ENCODE measurements at places on chromosomes 7 and 10.

DNA sequence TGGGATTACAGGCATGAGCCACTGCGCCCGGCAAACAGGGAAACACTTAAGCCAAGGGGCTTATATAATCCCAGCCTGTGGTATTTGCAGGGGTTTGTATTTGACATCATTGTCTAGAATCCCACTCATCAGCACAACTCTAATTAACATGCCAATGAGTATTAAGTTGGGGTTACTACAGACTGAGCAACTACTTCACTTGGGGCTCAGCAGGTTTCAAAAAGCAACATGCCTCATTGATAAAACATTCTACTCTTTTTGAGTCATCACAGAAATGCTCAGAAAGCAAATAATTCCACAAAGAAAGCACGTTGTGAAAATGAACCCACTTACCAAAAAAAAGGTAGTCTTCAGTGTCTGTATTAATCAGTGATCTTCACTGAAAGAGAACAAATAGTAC is 236.9 kb upstream of the CELF2 start:
- DNase-seq = no peak

GRCh38 chr7:117427258-117427701 is at the start of gene ASZ1:
ASZ1 (minus strand) TSS chr7:117427493; CDS start chr7:117427460, 33 bp downstream.
- DNase-seq = no peak

- DNase-seq = no peak
Observed at GRCh38 chr7:106704000-106704840, 43.3 kb upstream of the CCDC71L start.

DNA sequence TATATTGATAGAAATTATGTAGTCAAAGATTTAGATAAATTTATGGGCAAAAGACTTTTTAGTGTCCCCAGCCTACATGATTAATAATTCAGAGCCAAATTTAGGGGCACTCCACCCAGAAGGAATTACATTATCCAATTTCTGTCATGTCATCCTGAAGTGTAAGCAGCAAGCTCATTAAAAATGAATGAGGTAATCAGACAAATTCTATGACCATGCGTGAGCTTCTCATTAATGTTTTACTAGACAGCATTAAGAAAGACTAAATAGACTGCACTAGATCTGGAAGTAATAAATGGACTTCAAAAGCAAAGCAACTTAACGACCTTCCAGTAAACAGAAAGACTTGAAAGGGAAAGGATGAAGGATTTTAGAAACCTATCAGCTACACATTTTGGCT is 22.7 kb upstream of the TRUB1 start:
- DNase-seq = no peak

DNA sequence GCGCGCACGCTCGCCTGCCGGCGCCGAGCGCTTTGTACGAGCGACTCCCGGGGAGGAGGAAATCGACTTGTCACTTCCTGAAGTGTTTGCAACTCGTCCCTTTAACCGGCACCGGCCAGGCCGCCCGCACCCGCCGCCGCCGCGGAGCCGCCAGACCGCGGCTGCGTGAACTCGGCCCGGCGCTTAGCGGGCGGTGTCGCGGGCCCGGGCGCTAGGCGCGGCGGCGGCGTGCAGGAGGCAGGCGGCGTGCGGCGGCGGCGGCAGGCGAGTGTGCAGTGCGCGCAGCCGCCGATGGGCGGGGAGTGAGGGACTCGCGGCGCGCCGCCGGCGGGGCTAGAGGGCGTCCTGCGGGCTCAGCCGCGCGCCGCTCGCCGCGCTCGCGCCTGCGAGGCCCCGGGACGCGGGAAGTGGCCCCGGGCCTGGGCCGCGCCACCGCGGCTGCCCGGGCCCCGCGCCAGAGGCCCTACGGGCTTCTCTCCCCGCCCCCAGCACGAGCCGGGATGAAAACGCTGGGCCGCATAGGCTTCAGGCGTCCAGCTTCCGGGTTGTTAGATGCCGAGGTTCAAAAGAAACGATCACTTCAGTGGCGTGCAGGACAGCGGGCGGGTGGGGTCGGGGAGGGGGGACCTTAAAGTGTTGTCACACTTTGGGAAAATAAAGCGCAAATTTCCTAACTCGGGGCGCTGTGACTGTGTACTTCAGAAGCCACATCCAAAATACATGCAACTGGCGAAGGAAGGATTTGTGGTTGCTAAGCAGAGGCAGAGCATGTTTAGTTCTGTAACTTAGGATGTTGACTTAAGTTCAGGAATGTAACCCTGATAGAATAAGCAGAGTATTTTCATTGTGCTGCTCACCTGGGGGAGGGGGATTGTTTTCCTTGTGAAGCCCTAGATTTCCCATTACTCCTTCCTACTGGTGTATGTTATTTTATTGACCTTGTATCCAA is at the start of gene FAM53B:
Gene FAM53B (minus strand): TSS at position 277 of the 949 bp plus-strand sequence. CDS start 37,665 bp downstream, outside the sequence.
- peak; percentile 84 for DNase-seq

DNA sequence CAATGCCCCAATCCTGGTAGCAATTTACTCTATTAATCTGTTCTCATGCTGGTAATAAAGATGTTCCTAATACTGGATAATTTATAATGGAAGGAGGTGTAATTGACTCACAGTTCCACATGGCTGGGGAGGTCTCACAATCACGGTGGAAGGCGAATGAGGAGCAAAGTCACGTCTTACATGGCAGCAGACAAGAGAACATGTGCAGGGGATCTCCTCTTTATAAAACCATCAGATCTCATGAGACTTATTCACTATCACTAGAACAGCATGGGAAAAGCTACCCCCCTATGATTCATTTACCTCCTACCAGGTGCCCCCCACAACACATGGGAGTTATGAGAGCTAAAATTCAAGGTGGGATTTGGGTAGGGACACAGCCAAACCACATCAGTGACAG is 872.2 kb downstream of the ANKRD7 start:
- no peak for DNase-seq

- no peak for DNase-seq
Observed at GRCh38 chr7:49911909-49912308, 138.5 kb downstream of the VWC2 start.

GRCh38 chr7:30526163-30526562 is 21.5 kb upstream of the GGCT start:
- no peak for DNase-seq

DNA sequence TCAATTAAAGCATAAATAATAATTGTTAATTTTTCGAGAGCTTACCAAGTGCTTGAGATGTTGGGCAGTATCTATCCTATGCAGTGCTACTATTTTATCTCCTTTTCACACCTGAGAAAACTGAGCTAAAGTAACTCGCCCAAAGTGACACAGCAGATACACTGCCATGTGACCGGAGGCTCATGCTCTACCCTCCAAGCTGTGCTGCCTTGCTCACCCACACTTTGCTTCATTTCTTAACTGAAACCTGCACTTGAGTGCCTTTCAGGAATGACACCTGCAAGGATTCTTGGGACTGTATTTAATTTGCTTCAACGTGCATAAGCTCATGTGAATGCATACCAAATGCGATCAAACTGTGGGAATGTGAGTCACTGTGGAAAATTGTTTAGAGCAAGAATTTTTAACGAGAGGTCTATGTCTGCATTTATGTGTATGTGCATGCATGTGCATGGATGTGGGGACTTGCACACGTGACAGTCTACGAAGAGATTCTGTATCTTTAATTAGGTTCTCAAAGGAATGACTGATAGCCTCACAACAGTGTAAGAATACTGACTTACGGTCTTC is 119.2 kb downstream of the ADCYAP1R1 start:
- DNase-seq = no peak

- no peak for DNase-seq
Observed at GRCh38 chr7:81173766-81174281, 255.0 kb upstream of the SEMA3C start.

DNA sequence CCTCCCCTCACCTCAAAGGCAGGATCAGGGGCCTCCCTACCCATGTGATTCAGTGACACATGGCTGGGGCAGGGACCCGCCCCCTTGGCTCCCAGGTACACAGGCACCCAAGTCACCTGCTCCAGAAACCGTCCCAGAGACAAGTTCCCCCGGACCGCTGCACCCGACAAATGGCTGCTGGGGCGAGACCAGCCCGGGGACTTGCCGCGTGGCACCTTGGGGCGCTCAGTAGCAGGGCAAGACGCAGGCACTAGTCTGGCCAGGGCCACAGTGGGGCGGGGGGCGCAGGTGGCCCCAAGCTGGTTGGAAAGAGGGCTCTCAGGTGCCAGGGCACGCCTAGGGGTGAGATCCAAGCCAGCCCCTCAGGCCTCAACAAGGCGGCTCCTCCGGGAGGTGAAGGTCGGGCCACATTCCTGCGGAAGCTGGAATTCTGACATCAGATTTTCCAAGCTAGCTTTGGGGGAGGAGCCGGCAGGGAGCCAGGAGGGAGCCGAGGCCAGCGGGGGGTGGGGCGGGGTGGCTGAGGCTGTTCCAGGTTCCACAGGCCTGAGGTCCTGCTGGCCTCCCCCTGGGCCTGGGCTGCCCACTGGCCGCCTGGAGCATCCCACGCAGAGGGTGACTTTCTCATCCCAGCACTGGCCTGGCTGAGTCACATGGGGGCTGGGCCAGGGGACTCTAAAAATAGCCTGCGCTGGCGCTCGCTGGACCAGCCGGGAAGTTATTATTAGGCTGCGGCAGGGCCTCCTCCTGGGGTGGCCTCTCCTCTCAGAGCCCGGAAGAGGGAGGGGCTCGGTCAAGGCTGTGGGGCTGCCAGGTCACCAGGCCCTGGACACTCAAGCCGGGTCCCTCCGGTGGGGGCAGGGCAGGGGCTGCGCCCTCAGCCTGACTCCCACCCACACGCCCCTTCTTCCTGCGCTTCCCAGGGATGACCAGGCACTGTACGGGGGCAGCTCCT is 20.5 kb upstream of the INPP5A start:
- no peak for DNase-seq

- no peak for DNase-seq
Observed at GRCh38 chr7:92557808-92558362, 29.3 kb downstream of the RBM48 start.

DNA sequence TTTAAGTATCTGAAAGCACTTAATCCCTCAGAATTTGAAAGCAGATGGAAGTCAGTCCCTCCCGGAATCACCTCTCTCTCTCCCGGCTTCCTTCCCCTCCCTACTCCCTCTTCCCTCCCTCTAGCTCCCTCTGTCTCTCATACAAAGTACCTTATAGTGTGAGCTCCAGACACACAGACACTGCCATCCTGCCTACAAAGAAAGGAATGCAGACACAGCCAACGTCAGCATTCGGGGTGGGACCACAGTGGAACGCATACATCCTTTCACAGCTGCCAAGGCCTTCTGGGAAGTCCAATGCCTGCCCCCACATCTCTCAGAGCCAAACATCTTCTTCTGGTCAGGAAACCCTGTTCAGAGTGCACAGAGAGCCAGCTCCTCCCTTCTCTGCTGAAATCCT is 9.3 kb downstream of the NOD1 start:
- DNase-seq = no peak

DNA sequence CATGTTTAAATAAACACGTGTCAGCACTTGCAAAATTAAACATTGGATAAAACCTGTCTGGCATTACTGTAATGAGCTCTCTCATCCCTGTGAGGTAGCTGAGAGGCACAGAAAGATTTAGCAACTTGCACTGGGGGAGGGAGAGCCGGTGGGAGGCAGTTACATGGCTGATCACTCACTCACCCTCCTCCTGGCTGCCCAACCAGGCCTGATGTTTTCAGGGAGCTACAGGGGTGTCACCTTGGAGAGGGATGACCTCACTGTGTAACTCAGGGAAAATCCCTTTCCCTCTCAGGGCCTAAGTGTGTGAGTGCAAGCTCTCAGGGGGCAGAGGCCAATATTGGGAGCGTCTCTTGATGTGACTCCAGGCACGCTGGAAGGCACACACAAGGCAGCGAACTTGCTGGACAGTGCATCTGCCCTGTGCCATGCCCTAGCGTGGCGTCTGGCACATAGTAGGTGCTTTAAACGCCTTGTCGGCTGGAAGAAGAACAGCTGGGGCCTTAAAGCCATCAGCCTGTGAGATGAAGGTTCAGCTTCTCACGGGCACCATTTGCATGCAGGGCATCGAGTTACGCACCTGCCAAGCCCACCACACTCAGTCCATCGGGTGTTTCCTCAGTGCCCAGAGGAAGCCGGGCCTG is 51.1 kb downstream of the ELFN1 start:
- no peak for DNase-seq

- DNase-seq = no peak
Observed at GRCh38 chr10:120705309-120705708, 145.9 kb upstream of the WDR11 start.

- no peak for DNase-seq
Observed at GRCh38 chr7:27176962-27177794, 3.1 kb upstream of the HOXA10 start.

- no peak for DNase-seq
Observed at GRCh38 chr7:36958111-36958733, 233.9 kb upstream of the AOAH start.

GRCh38 chr7:93715234-93715633 is 140.7 kb upstream of the CALCR start:
- DNase-seq = peak; percentile 36

- DNase-seq = no peak
Observed at GRCh38 chr7:72234086-72234485, 178.1 kb downstream of the CALN1 start.

DNA sequence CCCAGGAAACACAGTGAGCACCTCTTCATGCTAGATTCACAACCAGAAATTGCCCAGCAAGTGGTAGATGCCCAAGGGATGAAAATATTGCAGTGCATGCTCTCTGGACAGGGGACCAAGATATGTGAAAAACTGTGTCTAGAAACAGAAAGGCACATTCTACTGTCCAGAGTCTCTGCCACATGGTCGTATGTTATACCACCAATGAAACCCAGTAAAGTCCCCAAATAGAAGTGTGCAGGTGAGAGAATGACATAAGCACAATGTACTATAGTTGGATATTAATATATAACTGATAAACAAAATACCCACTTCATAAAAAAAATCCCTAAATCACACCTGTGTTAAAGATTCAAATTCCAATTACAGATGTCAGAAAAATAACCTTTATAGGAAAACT is 43.8 kb downstream of the RASGEF1A start:
- no peak for DNase-seq

GRCh38 chr7:19698331-19698730 is 10.5 kb downstream of the POLR1F start:
- no peak for DNase-seq

GRCh38 chr7:99447943-99448342 is 9.2 kb downstream of the CPSF4 start:
- DNase-seq = no peak

GRCh38 chr10:78299851-78300468 is 266.3 kb downstream of the RPS24 start:
- no peak for DNase-seq

DNA sequence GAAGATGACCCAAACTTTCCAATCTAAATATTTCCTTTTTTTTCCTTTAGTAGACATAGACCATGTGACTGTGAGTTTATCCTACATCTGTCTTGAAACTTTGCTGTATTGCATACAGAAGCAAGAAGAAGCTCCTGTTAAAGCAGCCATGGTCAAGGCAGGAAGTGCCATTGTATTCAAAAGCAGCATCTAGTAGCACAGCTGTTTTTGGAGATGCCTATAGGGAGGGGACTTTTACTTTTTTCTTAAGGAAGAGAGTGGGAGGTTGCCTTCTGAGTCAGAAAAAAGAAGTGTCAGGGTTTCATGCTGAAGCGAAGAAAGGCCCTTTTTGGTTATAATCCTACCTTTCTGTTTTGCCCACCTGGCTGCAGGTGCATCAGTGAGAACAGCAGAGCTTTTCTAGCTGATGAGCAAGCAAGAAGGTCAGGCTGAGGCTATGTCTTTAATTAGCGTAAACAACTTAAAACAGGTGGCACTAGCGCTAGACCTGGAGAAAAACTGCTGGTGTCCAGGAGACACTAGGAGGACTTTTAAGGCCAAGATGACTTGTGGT is 234.1 kb upstream of the AGK start:
- no peak for DNase-seq

- peak; percentile 48 for DNase-seq
Observed at GRCh38 chr7:134724606-134725005, 54.8 kb upstream of the CALD1 start.

GRCh38 chr10:114662646-114663217 is 4.7 kb upstream of the ABLIM1 start:
- DNase-seq = no peak
